ENCODE measurements at places on chromosomes 12 and 14.

DNA sequence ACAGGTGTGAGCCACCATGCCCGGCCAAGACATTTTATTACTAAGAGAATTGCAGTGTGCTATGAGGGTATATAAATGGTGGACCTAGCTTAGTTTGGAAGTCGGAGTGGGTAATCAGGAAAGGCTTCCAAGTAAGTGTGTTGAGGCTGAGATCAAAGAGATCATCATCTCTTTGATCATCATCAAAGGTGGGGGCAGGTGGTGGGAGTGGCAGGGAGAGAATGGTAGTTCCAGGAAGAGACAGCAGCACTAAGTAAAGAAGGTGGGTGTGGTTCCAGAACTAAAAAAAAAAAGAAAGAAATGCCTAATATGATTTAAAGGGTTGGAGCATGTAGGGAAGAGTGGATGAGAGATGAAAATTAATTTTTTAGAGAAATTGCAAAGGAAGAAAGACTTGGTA lies 14.7 kb downstream of the SLC4A8 start:
- DNase-seq: no peak

GRCh38 chr12:45122768-45123380 lies 72.0 kb upstream of the DBX2 start:
- DNase-seq: no peak

DNA sequence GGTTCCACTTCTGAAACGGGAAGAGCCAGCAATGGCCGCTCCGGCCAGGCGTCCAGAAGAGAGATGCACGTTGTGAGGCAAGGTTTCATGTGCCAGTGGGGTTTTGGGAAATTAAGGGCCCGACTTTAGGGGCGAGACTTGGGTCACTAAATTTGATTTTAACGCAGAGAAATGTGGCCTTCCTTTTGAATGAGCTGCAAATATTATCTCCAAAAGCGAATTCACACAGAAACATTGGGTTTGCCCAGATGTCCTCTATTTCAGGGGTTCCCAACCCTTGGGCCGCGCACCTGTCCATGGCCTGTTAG lies 2.3 kb upstream of the RNASE4 start:
- DNase-seq: no peak

GRCh38 chr12:58087423-58088127 lies 146.2 kb downstream of the ATP23 start:
- no peak for DNase-seq

- DNase-seq: no peak
Observed at GRCh38 chr12:89872922-89873630, 164.4 kb upstream of the ATP2B1 start.

Data from CD4-positive, alpha-beta T cell treated with Interferon alpha-2 for 1 hour (primary cell).